Stimulated activated CD8-positive, alpha-beta memory T cell treated with anti-CD3 and anti-CD28 coated beads, Interleukin-4, amount 100 ng/mL, for 48 hours (primary cell): ENCODE measurements at places on chromosomes 1 and 21.

DNA sequence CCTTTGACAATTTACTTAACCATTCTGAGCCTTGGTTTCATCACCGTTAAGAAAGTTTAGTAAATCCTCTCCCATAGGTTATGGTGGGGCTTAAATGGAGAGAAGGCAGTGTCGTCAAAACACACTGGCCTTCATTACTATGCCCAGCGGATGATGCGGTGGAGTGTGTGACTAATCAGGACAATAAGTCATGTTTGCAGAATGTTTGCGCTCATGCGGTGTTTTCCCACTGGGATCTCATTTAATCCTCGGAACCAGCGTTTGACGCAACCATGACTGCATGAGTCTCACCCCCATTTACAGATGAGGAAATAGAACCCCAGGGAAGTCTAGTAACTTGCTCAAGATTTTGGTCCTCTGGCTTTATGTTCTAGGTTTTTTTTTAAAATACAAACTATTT lies 17.5 kb downstream of the SLC26A9 start:
- no peak for DNase-seq

DNA sequence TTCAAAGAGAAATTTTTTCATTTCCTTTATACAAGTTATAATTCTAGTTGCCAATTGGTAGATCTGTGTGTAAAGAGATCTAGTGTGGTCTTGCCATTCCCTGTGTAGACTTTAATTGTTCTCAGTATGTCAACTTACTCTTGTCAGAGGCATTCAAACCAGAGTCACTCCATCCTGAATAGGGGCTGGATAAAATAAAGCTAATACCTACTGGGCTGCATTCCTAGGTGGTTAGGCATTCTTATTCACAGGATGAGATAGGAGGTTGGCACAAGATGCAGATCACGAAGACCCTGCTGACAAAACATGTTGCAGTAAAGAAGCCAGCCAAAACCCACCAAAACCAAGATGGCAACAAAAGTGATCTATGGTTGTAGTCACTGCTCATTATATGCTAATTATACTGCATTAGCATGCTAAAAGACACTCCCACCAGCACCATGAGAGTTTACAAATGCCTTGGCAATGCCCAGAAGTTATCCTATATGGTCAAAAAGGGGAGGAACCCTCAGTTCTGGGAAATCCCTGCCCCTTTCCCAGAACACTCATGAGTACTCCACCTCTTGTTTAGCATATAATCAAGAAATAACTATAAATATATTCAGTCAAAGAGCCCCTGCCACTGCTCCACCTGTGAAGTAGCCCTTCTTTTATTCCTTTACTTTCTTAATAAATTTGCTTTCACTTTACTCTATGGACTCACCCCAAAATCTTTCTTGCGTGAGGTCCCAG lies 74.0 kb upstream of the ADAMTS5 start:
- DNase-seq = no peak

DNA sequence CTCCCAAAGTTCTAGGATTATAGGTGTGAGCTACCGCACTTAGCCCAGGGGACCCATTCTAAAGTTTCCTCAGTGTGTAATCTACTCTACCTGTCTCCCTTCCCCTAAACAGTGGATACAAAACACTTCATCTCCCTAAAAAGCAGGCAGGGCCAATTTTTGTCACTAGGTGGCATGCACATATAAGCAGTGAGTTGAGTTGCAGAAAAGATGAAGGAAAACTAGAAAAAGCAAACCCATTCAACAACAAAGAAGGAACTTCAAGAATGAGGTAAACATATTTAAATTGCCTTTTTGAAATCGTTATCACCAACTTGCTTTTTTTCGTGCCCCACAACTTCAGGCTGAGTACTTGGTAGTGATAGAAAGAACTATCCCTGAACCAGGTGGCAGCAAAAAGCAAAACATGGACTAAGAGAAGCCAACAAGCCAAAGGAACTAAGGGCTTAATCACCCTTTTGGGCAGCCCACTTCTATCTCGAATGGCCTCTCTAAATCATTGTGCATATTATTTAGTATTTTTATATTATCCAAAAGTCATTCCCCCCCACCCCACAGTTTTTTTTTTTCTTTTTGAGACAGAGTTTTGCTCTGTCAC lies 19.7 kb upstream of the ALDH9A1 start:
- peak; percentile 31 for DNase-seq

DNA sequence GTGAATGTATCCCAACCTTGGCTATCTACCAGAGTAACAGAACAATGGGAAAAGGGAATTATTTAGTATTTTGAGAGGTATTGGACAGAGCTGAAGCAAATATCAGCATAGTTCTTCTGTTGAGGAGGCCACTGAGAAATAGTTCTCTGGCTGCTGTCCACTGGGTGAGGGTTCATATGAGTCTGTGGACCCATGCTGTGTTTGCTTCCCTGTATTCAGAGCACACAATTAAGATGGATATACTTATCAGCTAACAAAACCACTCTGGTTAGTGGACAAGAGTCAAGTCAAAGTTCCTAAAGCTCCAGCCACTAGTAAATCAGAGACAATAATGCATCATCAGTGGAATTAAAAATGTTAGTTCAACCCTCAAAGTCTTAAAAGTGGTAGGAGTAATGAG lies 66.1 kb downstream of the RGS18 start:
- no peak for DNase-seq

GRCh38 chr1:15418806-15419515 lies 9.3 kb downstream of the EFHD2 start:
- DNase-seq = no peak

- no peak for DNase-seq
Observed at GRCh38 chr21:45642122-45642813, 1.3 kb upstream of the PCBP3 start.
